ENCODE measurements at places on chromosomes 4 and X.

DNA sequence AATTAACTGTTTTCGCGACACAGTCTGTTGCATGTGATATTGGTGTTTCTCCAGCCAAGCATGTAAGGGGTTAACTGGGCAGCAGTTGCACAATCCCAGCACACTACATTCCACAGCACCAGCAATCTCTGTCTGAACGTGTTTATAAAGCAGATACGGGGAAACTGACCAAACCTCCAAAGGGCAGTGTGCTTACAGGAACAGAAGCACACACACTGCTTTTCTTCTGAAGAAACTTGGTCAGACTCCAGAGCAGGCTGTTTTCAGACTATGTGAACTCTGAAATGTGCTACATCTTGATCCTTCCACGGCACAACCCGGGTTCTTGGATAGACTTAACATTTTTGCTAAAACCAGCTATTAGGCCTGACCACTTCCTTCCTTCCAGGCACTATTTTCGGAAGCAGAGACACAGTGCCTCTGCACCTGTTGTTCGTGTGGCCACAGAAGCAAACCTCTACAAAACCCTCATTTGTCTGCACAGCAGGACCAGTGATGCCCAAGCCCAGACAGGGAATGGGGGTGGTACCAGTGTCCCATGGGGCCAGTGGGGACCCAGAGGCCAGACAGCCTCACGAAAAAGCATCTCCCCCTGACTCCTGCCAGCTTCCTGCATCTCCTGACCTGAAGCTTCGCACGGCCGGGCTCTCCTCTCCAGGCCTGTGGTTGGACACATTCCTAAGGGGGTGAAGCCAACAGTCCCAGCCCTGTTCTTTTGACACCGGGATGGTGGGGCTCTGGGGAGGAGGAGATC, 90.1 kb downstream of the IRF2 start:
- no peak for DNase-seq

GRCh38 chr4:15547392-15547791, 77.7 kb downstream of the CC2D2A start:
- no peak for DNase-seq

- no peak for DNase-seq
These were observed 157.0 kb downstream of the TSPAN5 start for GRCh38 chr4:98501383-98501782.

DNA sequence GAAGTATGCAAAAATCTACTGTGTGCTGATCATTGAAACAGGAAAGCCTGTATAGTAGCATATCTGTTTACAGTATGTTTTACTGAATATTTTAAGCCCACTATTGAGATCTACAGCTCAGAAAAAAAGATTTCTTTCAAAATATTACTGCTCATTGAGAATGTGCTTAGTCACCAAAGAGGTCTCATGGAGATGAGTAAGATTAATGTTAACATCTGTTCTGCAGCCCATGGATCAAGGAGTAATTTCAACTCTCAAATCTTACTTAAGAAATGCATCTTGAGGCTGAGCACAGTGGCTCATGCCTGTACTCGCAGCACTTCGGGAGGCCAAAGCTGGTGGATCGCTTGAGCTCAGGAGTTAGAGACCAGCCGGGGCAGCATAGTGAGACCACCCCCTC, 3.3 kb downstream of the RNF4 start:
- no peak for DNase-seq

DNA sequence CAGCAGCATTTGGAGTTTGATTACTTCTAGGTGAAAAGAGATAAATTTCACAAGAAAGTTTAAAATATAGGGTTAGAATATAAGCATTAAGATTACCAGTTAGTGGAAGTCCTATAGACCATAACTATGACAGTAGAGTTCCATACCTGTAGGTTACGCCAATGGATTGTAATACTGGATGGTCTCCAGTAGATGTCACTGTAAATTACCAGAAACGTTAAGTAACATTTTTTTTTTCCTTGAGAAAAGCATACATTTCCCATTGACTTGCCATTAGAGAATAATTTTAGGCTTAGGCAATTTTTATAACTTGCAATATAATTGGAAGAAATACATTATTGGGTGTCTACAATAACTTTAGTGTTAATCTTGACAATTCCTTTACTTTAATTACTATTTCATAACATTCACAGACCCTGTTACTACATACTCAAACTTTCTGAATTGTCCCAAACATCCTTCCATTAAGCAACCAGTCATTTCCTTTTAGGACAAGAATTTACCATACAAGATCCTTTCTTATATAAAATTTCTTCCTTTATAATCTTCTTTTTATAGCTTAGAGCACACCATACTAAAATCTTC, 304.1 kb upstream of the TECRL start:
- no peak for DNase-seq

DNA sequence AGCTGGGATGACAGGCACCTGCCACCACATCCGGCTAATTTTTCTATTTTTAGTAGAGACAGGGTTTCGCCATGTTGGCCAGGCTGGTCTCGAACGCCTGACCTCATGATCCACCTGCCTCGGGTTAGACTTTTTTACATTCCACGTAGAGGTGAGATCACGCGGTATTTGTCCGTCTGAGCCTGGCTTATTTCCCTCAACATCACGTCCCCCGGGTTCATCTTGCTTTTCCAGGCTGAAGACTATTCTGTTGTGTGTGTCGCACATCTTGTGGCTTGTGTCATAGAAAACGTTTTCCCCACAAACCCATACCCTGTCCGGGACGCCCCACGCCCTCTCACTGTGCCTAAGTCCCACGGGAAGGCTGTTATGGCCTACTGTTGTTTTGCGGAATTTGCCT, 185.3 kb downstream of the CRLF2 start:
- no peak for DNase-seq

Measured in H1 (cell line).